Nasal cavity respiratory epithelium epithelial cell of viscerocranial mucosa (primary cell): ENCODE measurements at places on chromosomes 2 and 18. TPM values are rescaled to one million over a fixed set of nuclear protein-coding genes. Genes with fewer than 3 reads are reported as not detected.

Gene BCL11A
- 2.1 and 14.9 TPM in 2 replicates for total RNA-seq

Gene ARHGEF4
- 81.3 and 81.4 TPM in 2 replicates for total RNA-seq

Gene TMEM127
- total RNA-seq, result 19.8 and 31.5 TPM in 2 replicates

Gene GCG
- not detected in 2 replicates for total RNA-seq

Gene TNFAIP6
- total RNA-seq, result not detected in 2 replicates

Gene WIPF1
- under 0.01 and 0.14 TPM in 2 replicates for total RNA-seq
